ENCODE measurements at places on chromosomes 12 and 14.

DNA sequence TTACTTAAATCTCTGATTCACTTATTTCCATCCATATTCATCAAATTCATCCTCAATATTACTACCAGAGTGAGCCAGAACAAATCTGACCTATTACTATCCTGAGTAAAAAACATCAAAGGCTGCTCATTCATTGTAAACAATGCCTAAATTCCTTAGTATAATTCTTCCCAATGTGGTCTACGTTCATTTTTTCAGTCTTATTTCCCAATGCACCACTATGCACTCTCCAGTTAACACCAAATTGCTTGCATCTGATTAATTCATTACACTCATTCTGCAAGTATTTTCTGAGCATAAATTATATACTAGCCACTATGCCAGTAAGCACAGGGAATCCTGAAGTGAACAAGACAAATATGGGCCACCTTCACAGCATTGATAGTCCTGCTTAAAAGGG, 110.0 kb downstream of the EPS8 start:
- DNase-seq: no peak

DNA sequence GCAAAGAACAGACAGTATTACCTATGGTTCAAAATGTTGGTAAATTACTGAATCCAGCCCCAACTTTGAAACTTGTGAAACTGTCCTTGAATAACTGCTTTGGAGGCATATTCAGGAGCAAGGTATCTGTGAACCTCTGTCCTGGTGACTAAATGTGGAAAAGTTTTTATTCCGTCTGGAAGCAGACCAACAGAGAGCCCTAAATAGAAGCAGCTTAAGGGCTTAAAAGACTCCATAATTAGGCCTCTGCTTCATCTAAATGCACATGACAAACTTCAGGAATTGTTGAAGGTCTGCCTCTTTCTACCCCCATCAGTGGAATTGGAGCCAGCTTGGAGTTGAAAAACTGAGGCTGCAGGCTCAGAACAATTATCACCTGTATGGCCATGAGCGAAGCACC, 276.5 kb downstream of the KCNH5 start:
- no peak for DNase-seq

DNA sequence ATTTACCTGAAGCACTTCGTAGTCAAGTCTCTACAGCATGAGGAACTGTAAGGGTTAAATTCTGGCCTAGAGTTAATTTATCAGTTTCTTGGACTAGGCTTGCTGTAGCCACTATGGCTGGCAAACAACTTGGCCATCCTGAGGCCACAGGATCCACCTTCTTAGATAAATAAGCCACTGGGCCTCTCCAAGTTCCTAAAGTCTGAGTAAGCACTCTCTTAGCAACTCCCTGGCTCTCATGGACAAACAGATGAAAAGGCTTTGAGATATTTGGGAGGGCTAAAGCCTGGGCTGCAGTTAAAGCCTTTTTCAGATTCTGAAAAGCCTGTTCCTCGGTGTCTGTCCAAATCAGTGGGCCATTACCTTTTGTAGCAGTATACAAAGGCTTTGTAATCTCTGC, 675.0 kb downstream of the TMEM121 start:
- no peak for DNase-seq

- no peak for DNase-seq
These were observed 170.9 kb upstream of the RTL1 start for GRCh38 chr14:101074196-101075024.

DNA sequence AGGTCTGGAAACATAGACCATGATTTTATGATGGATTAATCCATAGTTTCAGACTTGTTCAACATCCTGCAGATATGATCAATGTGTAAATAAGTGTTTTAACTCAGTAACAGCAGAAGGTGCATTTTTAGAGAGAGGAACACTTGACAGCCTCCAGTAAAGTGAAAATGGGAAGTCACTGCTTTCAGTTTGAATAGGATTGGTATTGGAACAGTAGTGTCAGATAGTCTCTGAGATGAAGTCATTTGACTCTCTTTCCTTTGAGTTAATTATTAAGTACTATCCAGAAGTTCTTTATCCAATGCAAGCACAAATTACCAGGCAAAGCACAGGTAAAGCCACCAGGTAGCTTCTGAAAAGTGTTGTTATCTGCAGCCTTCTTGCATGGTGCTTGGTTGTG, 14.5 kb upstream of the NAV3 start:
- DNase-seq: no peak
